Thymus (tissue), 14 donors: ENCODE measurements at places on chromosomes 6 and 20.

DNA sequence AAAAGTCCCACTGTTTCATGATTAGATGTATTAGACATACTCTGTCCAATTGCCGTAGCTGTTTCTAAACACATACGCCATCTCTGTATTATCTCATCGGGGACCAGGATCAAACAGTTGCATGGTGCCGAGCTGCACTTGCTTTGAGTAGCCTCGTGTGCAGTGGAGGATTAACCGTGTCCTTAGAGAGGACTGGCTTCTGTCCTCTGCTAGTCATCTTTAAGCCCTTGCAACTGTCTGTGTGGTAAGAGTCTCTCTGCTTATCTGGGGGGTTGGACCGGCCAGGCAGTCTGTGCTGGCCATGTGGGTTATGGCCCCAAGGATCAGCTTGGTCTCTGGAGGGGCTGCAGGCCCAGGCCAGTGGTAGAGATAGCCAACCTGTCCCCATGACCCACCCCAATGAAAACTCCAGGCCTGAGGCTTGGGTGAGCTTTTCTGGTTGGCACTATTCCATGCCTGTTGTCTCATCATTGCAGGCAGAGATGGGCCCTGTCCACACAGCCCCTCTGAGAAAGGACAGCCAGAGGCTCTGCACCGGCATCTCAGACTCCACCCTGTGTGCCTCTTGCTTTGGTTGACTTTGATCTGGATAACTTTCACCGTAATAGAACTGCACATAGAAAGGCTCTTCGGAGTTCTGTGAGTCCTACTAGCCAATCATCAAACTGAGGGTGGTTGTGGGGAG, 137.3 kb upstream of the SNX9 start:
- H3K36me3 ChIP-seq: no peaks in the 10 kb centered on the region
- H3K4me3 ChIP-seq: no peak overlapping the region
- H3K27ac ChIP-seq: no peak overlapping the region
- H3K27me3 ChIP-seq: no peaks in the 10 kb centered on the region
- no peaks in the 10 kb centered on the region for H3K4me1 ChIP-seq
- no peak for DNase-seq

DNA sequence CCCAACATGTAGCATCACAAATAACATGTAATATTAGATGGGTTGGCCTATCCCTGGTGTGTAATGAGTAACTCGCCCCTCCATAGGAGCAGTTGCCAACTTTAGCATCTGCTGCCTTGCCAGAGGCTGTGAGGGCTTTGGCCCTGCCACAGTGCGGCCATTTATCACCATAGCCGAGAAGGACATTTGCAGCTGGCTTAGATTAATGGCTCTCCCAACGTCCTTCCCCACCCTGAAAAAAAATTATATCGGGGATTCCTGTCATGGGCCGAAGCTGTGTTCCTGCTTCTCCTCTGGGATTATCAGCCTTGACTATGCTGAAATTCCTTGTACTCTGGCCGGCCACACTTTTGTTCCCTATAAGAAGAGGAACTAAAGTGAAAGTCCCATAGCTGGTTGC, 7.6 kb upstream of the ADIG start:
- no peak for DNase-seq
- H3K4me3 ChIP-seq: no peak overlapping the region
- H3K27me3 ChIP-seq: no peaks in the 10 kb centered on the region
- no peaks in the 10 kb centered on the region for H3K4me1 ChIP-seq

DNA sequence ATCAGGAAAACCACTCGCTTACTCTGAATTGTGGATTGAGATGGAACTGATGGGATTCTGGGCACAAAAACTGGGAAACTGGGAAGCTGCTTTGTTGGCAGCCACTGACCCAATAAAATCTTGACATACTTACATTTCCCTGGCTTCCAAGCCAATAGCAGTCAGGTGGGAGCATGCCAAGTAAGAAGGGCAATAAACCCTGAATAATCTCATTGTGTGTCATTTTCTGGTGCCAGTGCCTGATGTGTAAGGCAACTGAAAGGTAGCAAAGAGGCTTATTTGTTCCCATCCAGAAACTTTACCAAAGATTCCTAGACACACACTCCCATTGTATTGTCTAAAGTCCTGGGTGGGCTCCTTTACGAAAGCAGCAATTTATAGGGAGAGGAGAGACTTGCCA, 93.2 kb downstream of the TBX18 start:
- H3K4me1 ChIP-seq: no peaks in the 10 kb centered on the region
- H3K36me3 ChIP-seq: no peaks in the 10 kb centered on the region
- no peak overlapping the region for H3K27ac ChIP-seq
- no peak overlapping the region for H3K4me3 ChIP-seq
- no peaks in the 10 kb centered on the region for H3K27me3 ChIP-seq
- DNase-seq: no peak

GRCh38 chr6:42045538-42046460, 4.5 kb upstream of the TAF8 start:
- H3K4me1 ChIP-seq: peaks cover 88% of the 10 kb centered on the region
- DNase-seq: peak; percentile 95
- peaks cover 35% of the 10 kb centered on the region for H3K36me3 ChIP-seq
- peak overlapping the region; percentile 99 for H3K4me3 ChIP-seq
- H3K27ac ChIP-seq: peak overlapping the region; percentile 94

DNA sequence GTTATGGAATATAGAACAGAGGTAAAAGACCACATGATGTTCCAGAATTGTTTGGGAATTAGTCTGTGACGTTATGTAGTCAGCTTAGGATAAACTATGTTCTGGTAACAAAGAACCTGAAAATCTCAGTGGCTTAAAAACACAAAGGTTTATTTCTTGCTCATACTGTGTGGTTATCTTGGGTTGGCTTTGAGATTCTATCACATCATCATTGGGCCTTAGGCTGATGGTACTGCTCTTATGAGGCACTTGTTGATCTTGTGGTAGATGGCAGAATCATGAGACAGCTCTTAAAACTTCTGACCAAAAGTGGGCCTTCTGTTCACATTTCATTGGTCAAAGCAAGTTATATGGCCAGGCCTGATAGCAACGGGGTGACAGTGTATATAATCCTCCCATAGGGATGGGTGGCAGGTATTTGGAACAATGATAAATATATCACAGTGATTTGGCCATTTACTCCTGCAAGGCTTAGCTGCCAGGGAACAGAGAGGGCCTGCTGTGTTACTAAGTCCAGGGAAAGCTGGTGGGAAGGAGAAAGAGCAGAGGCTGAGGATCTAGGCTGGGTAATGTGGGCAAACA, 13.5 kb downstream of the DHX35 start:
- no peak overlapping the region for H3K4me3 ChIP-seq
- no peak for DNase-seq
- no peaks in the 10 kb centered on the region for H3K4me1 ChIP-seq
- no peaks in the 10 kb centered on the region for H3K27me3 ChIP-seq

DNA sequence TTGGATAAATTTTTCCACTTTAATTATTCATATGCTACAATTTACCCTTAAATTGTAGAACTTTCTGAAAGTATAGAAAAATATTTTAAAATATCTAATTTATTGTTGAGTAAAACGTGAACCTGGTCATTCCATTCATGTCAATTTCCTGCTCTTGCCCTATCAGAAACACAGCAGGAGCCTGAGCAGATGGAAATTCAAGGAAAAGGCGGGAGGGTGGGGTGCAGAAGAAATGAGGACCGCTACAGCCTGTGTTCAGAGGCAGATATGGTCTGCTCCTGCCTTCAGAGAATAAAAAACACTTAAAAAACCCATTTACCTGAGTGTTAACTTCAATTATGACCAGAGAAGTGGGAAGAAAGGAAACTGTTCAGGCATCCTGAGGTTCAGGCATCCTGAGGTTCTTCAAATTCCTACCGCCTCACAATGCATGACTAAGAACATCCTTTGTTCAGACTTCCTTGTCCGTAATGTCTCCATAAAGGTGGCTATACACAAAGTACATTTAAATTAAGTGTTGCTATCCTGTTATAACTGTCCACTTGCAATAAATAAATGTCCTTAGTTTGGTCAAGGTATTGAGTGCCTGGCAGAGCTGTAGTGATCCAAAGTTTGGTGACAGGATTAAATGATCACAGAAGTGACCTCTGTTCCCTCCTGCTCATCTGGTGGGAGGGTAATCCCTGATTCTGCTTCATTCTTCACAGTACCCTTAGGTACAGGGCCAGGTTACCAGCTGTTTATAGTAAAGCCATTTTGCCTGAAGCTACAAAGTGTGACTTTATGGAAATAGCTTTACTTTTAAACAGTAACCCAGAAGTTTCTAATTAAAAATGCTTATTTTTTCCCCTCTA, 109.1 kb downstream of the MAN1A1 start:
- H3K4me3 ChIP-seq: no peak overlapping the region
- H3K27ac ChIP-seq: no peak overlapping the region
- no peaks in the 10 kb centered on the region for H3K27me3 ChIP-seq
- DNase-seq: no peak
- H3K4me1 ChIP-seq: no peaks in the 10 kb centered on the region
- no peaks in the 10 kb centered on the region for H3K36me3 ChIP-seq

- no peak overlapping the region for H3K27ac ChIP-seq
- H3K4me3 ChIP-seq: no peak overlapping the region
- no peaks in the 10 kb centered on the region for H3K27me3 ChIP-seq
- no peak for DNase-seq
Measured at GRCh38 chr6:47195011-47195650, 114.6 kb downstream of the TNFRSF21 start.

DNA sequence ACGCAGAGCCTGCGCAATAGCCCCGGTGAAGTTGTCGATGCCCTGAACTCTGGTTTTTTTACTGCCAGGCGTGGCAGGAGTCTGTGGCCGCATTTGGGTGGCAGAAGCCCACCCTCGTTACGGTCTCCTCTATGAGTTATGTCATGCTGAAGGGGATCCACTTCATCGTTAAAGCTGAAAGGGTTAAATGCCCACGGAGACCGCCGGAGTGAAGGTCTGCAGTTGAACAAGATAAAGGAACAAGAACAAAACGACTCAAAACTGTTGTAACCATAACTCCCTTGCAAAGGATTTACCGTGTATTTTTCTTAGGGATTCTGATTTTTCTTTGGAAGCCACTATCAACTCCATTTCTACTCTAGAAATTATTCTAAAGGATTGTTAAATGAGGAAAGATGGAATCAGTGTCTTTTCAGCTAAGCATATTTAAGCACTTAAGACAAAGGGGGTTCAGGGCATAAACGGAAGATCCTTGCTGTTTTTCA, 501 bp upstream of the ELOVL5 start:
- H3K27me3 ChIP-seq: no peaks in the 10 kb centered on the region
- H3K4me1 ChIP-seq: peaks cover 10% of the 10 kb centered on the region
- peak overlapping the region; percentile 93 for H3K4me3 ChIP-seq

DNA sequence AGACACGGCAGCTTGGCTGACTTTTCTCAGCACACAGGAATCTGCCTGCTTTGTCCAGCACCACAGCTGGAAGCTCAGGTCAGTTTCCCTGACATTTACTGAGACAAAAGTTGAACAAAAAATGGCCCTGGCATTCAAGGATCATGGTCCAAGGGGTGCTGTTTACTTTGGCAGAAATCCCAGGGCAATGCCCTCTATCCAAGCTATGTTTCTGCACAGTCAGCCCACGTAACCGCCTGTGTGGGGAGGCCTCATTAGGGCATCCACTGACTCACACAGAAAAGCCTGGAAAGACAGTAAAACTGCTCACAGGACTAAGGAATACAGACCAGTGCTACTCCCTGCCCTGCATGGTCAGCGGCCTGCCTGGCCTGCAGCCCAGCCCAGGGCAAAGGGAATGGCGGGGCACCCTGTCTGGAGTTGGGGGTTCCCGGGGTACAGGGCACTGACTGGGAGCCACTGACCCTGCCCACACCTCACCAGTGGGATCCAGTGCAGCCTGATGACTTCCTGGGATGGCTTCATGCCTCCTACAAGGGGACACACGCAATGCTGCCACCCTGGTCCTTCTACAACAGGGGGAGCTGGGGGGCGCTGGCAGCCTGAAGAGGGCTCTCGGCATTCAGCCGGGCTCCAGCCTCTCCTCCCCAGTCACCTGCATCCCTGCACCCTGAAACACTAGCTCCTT, 77.1 kb downstream of the NINL start:
- no peak for DNase-seq
- H3K27ac ChIP-seq: no peak overlapping the region

DNA sequence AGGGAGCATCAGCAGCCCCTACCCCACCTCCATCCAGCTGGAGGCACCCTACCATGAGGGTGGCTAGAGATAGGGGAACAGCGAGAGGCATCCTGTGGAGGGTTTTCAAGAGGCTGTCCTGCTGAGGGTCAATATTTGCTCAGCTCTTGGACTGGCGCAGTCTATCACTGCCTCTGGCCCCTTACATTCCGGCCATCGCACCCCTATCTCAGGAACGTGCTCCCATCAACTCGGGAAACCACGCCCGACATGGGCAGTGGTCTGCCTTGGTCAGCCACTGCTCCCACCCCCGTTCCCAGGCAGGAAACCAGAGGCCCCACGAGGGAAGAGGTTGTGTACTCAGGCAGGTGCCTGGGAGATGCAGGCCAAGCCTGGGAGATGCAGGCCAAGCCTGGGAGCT, 57.9 kb downstream of the VEGFA start:
- H3K4me3 ChIP-seq: no peak overlapping the region
- no peaks in the 10 kb centered on the region for H3K4me1 ChIP-seq
- H3K27ac ChIP-seq: no peak overlapping the region
- H3K27me3 ChIP-seq: no peaks in the 10 kb centered on the region
- no peaks in the 10 kb centered on the region for H3K36me3 ChIP-seq
- no peak for DNase-seq

DNA sequence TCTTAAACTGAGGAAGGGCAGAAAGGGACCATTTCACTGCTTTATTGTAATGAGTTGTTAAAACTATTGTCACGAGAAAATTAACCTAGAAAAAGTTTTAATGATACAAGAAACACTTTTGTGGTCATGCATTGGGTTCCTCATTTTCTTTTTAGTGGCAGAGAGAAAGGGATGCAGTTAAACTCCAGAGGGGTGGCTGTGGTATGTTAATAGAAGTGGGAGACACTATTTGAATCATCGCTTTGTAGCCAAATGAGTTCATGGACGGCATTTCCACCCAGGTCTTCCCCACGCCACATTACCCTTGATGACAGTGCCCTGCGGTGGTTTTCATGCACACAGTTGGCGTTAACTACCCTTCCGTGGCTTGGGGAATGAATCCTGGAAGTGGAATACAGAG, 235.6 kb downstream of the PLCB1 start:
- H3K27me3 ChIP-seq: no peaks in the 10 kb centered on the region
- H3K27ac ChIP-seq: no peak overlapping the region
- H3K4me1 ChIP-seq: peaks cover 2% of the 10 kb centered on the region
- H3K4me3 ChIP-seq: no peak overlapping the region
- DNase-seq: no peak
- H3K36me3 ChIP-seq: no peaks in the 10 kb centered on the region
